Kidney (tissue), 22 donors: ENCODE measurements at places on chromosomes 3 and 15. TPM values are rescaled to one million over a fixed set of nuclear protein-coding genes. Genes with fewer than 3 reads are reported as not detected.

NR2E3 gene
- total RNA-seq = 0.19 TPM

SAMMSON gene
- 0.98 TPM for total RNA-seq

EFHB gene
- total RNA-seq = 2.1 TPM

PRRT3 gene
- total RNA-seq = 3.9 TPM

SIAH2 gene
- 24.6 TPM for total RNA-seq

GOLGA6L7 gene
- total RNA-seq = not detected

P2RY14 gene
- total RNA-seq = 2.4 TPM

WDR93 gene
- total RNA-seq = 2.5 TPM

LMOD3 gene
- 0.09 TPM for total RNA-seq

ACKR4 gene
- total RNA-seq = 1.0 TPM

HGD gene
- total RNA-seq = 72.0 TPM

ARNT2 gene
- 38.2 TPM for total RNA-seq

PLEKHO2 gene
- total RNA-seq = 48.6 TPM

CHRNA5 gene
- 0.76 TPM for total RNA-seq

RASL12 gene
- total RNA-seq = 7.6 TPM

LNP1 gene
- 4.4 TPM for total RNA-seq

DUOXA1 gene
- total RNA-seq = 1.4 TPM

ECE2 gene
- total RNA-seq = not detected

MCF2L2 gene
- total RNA-seq = 1.7 TPM

CFAP44 gene
- total RNA-seq = 11.0 TPM

ARGFX gene
- total RNA-seq = not detected

TRH gene
- total RNA-seq = not detected

KBTBD13 gene
- 0.06 TPM for total RNA-seq

CRYGS gene
- 2.9 TPM for total RNA-seq

EXD1 gene
- not detected for total RNA-seq

GHSR gene
- not detected for total RNA-seq

EPHA3 gene
- total RNA-seq = 6.5 TPM

TPRG1 gene
- 2.7 TPM for total RNA-seq

PEX5L gene
- not detected for total RNA-seq

WWTR1 gene
- total RNA-seq = 117 TPM
